ENCODE measurements at places on chromosomes 6 and 20. TPM values are rescaled to one million over a fixed set of nuclear protein-coding genes. Genes with fewer than 3 reads are reported as not detected.

Gene BPIFA1
- total RNA-seq = not detected

Gene FOXS1
- 0.83 TPM for total RNA-seq

Gene SAMD10
- not detected for total RNA-seq

Gene ENTPD6
- total RNA-seq = 175 TPM

Gene GJA10
- not detected for total RNA-seq

Gene SALL4
- 1.3 TPM for total RNA-seq

Gene GRM1
- total RNA-seq = not detected

Gene LINC00237
- not detected for total RNA-seq

Gene ASCC3
- total RNA-seq = 16.3 TPM

Gene ITPR3
- 25.9 TPM for total RNA-seq

Gene LAMA2
- 0.68 TPM for total RNA-seq

Gene IER3
- total RNA-seq = 79.6 TPM

Gene GTSF1L
- not detected for total RNA-seq

Gene RAB44
- 0.07 TPM for total RNA-seq

Gene FERMT1
- total RNA-seq = 16.7 TPM

Gene FAM217A
- not detected for total RNA-seq

Gene NOTCH4
- 0.63 TPM for total RNA-seq

Gene ZBTB12
- total RNA-seq = 5.0 TPM

Gene DDRGK1
- total RNA-seq = 68.6 TPM

Gene EEF1A2
- total RNA-seq = 154 TPM

Gene LHFPL5
- not detected for total RNA-seq

Gene TRAPPC3L
- not detected for total RNA-seq

Gene FAM184A
- total RNA-seq = not detected

Gene ECT2L
- total RNA-seq = not detected

Gene RBPJL
- total RNA-seq = not detected

Gene IRAK1BP1
- 0.76 TPM for total RNA-seq

Gene TUBB2B
- 14.6 TPM for total RNA-seq

Gene MAP7
- total RNA-seq = 22.2 TPM

Gene FRS3
- 2.3 TPM for total RNA-seq

Gene BHLHE23
- not detected for total RNA-seq

Gene MLN
- total RNA-seq = not detected

Gene F13A1
- not detected for total RNA-seq

Gene SLC17A1
- 0.14 TPM for total RNA-seq

Gene PLTP
- total RNA-seq = 1.3 TPM

Gene ESR1
- total RNA-seq = not detected

Gene SMOC2
- total RNA-seq = not detected

Gene HSPA12B
- 0.59 TPM for total RNA-seq

Gene TRIM15
- total RNA-seq = not detected

Gene B4GALT5
- total RNA-seq = 63.1 TPM

Gene KHDC1
- total RNA-seq = 4.1 TPM

Gene FAM209B
- total RNA-seq = 1.00 TPM

Gene PNLDC1
- not detected for total RNA-seq

Gene TREM2
- total RNA-seq = not detected

Gene SPDEF
- 2.2 TPM for total RNA-seq

Gene HLA-DPA1
- not detected for total RNA-seq

Gene VPS16
- total RNA-seq = 19.3 TPM

Gene OPRM1
- not detected for total RNA-seq

Gene TINAG
- not detected for total RNA-seq

Gene EYA4
- 12.6 TPM for total RNA-seq

Gene ANKRD66
- total RNA-seq = not detected

Gene SRSF12
- 1.9 TPM for total RNA-seq

Gene SLC22A2
- total RNA-seq = not detected

Gene ZSWIM3
- 1.5 TPM for total RNA-seq

Gene MARCKS
- total RNA-seq = 12.8 TPM

Gene SIRPA
- 30.1 TPM for total RNA-seq

Gene TRIM10
- total RNA-seq = not detected

Gene CD93
- not detected for total RNA-seq

Gene PKHD1
- not detected for total RNA-seq

Gene HMGN4
- 60.1 TPM for total RNA-seq

Gene PDYN
- not detected for total RNA-seq

Data from A549 treated with ZK216348 at 1 μM for 4 hours (cell line).